HL-60 (cell line): ENCODE measurements at places on chromosomes 2 and 18.

DNA sequence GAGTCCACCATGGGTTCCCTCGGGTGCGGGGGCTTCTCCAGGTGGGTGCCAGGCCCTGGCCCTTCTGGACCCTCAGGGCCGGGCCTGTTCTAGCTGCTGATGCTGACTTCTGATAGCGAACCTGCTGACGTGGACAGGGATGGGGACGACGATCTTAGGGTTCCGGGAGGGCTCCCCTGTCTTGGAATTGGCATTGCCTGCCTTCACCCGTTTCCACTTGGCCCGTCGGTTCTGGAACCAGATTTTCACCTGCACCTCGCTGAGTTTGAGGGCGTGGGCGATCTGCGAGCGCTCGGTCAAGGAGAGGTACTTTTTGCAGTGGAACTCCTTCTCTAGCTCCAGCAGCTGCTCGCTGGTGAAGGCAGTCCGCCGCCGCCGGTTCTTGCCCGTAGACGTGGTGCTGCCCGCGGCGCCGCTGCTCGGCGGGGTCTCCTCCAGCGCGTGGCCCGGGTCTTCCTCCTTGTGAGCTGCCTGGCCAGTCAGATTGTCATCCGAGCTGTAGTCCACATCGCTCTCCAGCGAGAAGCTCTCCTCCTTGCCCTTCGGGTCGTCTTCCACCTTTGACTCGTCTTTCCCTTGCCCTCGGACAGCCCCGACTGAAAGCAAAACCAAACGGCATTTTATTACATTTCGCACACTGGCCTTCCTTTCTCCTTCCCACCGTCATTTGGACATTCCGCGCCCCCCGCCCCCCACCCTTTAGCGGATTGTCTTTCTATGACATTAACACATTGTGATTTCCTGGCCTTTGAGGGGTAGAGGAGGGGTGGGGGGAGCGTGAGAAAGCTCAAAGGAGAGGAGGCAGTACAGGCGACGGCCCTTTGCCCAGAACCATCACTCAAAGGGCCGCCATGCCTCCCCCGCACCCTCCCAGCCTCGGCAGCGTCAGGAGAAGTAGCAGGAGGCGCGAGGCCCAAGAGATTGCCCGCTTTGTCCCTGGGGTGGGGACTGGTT, 2.1 kb downstream of the GBX2 start:
- DNase-seq, result no peak

DNA sequence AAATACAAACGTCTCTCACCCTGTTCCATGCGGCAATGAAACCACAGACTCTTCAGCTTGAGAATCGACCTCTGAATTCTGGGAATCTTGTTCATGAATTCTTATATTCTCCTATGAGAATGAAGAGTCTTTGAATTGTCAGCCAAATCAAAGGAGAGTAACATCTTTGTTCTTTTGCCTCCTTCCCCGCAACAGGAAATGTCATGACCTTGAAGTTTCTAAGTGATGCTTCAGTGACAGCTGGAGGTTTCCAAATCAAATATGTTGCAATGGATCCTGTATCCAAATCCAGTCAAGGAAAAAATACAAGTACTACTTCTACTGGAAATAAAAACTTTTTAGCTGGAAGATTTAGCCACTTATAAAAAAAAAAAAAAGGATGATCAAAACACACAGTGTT, 21.8 kb downstream of the TNFAIP6 start:
- DNase-seq, result no peak

DNA sequence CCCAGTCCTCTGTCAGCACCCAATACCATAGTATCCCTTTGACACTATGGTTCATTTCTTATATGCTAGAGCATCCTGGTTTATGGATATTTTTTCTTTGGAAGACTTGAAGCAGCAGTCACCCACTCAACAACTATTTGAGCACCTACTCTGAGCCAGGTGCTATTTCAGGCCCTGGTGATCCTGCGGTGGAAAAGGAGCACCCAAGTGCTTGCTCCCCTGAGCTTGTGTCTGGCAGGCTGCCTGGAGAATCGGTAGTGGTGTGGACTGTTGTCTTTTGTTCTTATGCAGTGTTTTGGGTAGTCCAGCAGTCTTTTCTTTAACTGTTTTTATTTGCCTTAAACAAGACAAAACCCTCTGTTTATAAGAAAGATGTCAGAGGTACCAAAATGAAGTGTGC, 28.9 kb downstream of the NCK2 start:
- DNase-seq, result no peak

GRCh38 chr2:9830685-9831410, 12.4 kb upstream of the TAF1B start:
- DNase-seq, result no peak
